ENCODE measurements at places on chromosomes 7 and 10.

DNA sequence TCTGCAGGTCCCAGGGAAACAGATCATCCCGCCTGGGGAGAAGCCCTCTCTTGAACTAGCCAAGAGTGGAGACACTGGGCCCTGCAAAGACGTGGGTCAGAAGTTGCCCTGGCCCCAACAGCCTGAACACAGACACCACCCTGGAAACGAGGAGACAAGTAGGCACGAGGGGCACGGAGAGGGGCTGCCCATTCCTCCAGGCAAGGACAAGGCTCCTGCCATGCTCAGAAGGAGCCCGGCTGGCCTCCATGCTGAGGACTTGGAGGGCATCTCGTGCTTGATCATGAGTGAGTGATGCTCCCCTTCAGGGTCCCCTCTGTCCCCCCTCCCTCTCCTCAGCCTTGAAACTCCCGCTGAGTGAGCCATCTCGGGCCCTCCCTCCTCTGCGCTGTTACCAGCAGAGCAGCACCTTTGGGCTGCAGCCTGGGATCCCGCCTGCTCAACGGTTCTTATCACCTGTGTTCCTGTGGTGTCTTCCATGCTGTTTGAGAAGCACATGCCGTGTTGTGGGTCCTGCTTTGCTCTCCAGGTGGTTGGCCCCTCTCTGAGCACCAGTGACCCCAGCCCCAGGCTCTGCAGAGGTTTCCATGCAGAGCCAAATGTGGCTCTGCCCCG lies 544.3 kb downstream of the TCERG1L start:
- DNase-seq: no peak

- no peak for DNase-seq
Measured at GRCh38 chr7:130936202-130936931, 202.4 kb upstream of the KLF14 start.

- DNase-seq: no peak
Measured at GRCh38 chr10:102549549-102549948, 45.8 kb downstream of the SUFU start.

DNA sequence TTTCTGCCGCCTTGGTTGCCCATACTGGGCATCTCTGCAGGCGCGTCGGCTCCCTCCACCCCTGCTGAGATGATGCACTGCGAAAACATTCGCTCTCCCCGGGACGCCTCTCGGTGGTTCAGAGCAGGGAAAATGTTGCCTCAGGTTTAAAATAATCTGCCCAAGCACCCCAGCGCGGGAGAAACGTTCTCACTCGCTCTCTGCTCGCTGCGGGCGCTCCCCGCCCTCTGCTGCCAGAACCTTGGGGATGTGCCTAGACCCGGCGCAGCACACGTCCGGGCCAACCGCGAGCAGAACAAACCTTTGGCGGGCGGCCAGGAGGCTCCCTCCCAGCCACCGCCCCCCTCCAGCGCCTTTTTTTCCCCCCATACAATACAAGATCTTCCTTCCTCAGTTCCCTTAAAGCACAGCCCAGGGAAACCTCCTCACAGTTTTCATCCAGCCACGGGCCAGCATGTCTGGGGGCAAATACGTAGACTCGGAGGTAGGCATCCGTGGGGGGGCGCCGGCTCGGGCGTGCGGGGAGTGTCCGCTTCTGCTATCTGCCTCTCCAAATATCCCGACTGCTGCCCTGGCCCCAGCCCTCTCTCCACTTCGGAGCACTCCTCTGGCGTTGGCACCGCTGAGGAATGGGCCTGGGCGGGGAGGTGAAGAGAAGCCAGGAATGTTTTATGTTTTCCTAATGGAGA lies at the start of gene CAV1:
CAV1 (plus strand) TSS at position 428 of the 689 bp plus-strand sequence; CDS start at position 455, 27 bp downstream.
- peak; percentile 27 for DNase-seq

DNA sequence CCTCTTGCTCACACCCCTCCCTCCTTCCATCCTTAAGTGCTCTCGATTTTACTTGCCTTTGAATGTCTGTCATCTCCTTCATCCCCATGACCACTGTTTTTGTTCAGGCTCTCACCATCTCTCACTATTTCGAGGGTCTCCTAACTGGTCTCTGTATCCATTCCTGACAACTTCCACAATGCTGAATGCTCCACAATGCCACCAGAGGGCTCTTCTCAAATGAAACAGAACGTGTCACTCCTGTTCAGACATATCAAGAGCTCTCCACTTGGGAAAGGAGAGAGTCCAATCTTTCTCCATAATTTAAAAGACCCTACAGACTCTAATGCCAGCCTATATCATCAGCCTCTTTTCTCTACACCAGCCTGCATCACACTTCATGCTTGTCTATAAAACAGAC lies 9.0 kb upstream of the SLC13A1 start:
- no peak for DNase-seq

GRCh38 chr10:49550563-49550962 lies 11.6 kb upstream of the ERCC6 start:
- DNase-seq: no peak

GRCh38 chr7:73526896-73527821 lies 5.1 kb upstream of the BAZ1B start:
- DNase-seq: no peak

- peak; percentile 1 for DNase-seq
Measured at GRCh38 chr10:18140149-18140956, at the start of gene CACNB2. TSS of gene CACNB2 (plus strand) at chr10:18140424.

GRCh38 chr10:79176052-79176501 lies 107.3 kb downstream of the ZMIZ1 start:
- no peak for DNase-seq

- no peak for DNase-seq
Measured at GRCh38 chr7:12623885-12624498, 53.5 kb downstream of the SCIN start.

GRCh38 chr10:81026591-81026990 lies 488.9 kb downstream of the SH2D4B start:
- DNase-seq: no peak

DNA sequence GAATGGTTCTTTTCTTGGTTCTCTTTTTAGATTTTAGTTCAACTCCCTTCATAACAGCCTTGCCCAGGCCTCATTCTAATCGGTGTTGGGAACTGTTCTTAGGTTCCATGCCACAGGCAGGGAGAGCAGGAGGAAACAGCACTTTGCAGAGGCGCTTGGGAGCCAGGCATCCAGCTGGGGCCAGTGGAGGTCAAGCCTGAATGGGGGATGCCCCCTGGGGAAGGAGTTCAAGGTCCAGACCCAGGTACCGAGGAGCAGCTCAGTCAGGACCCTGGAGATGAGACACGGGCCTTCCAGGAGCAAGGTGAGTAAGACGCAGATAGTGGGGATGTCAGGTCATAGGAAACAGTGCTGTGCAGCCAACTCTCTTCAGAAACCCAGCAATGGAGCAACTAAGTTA lies 4.5 kb downstream of the ZSCAN25 start:
- DNase-seq: no peak

GRCh38 chr7:150657526-150657925 lies 25.3 kb upstream of the GIMAP6 start:
- no peak for DNase-seq

DNA sequence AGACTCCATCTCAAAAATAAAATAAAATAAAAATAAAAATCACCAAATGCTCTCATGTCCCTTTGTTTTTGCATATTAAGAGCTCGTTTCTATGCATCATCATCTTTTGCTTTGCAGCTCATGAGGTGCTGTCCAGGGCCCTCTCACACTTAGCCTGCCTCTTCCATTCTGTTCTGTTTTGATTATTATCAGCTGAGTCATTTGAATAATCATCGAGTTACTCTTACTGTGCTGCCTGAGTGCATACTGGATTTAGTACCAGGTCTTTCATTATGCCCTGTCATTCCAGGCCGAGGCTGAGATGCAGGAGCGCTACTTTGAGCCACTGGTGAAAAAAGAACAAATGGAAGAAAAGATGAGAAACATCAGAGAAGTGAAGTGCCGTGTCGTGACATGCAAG lies 33.0 kb downstream of the UCMA start:
- no peak for DNase-seq

DNA sequence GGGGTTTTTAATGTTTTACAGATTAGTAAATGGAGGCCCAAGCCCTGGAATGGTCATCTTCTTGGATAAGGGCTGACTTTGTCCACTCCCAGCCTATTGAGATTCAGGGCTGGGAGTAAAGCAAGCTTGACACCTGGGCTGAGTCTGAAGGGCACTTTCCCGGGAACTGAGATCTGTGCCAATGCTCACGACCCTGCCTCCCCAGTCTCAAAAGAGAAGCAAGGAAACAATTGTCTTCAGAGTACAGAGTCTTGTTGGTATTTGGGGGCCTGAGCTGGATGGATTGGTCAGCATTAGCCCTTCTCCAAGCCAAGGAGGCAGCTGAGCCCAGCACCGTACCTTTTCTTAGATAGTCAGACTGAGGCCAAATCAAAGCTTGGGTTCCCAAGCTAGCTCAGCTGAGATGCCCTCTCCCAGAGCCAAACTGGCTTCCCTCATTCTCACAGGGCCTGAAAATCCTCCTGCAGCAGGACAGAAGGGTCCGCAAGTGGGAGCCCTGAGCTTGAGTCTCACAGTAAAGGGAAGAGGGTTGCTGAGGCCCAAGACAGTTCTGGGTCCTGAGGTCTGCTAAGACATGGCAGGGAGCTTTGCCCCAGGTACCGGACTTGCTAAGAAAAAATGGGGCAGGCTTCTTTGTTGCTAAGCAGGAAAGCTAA lies 3.7 kb downstream of the DDIT4 start:
- DNase-seq: no peak

DNA sequence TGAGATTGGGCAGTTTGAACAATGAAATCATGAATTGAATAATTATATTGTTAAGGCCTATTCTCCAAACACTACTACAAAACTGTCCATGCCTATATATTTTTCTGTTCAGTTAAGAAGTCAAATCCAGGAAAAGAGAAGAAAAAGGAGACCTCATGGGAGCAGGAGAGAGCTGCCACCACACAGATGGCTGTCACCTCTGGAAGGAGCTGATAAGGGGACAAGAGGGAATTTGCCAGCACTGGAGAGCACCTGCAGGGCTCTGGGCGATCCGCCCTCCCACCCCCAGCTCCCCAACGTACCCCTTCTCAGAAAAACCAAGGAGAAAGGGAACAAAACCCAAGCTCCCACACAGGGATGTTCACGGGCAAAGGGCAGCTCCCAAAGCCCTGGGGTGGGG lies 227.8 kb downstream of the TNS3 start:
- no peak for DNase-seq

DNA sequence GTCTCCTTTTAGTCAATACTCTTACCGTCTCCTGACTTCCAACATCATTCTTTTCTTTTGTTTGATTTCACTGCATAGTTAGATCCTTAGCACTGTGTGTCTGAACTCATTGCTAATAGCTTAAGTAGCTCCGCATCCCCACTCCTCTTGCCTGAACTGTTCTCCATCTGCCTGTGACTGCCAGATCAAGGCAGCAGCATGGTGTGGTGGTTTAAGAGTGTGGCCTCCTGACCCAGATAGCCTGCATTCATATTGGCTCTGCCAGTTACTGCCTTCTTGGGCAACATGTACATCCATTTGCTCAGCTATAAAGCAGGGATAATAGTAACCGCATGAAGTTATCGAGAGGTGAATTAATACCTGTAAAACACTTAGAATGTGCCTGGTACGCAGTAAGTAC lies 50.8 kb downstream of the SUFU start:
- DNase-seq: no peak

DNA sequence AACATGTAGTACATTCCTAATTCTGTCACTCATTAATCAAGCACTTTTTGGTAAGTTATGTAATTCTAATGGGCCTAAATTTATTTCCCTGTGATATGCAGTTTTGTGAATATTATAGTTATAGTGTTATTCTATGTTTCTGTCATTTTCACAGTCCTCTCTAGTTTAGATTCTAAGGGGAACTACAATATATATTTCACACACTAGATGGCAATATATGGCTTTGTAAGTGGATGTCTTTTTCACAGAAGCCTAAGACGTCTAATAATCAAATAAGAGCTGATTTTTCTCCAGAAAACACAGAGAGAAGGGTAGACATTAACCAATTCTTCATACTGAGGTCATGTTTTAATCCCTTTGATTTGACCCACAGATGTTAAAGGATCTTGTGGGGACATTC lies 18.0 kb downstream of the RNLS start:
- DNase-seq: no peak

GRCh38 chr7:113175525-113176104 lies 57.3 kb upstream of the SMIM30 start:
- no peak for DNase-seq

- DNase-seq: no peak
Measured at GRCh38 chr10:57222603-57223002, 861.5 kb upstream of the ZWINT start.

- no peak for DNase-seq
Measured at GRCh38 chr7:158550394-158550700, 37.3 kb downstream of the PTPRN2 start.

- no peak for DNase-seq
Measured at GRCh38 chr10:11909618-11910017, 86.5 kb downstream of the PROSER2 start.

- DNase-seq: no peak
Measured at GRCh38 chr7:42189535-42189934, 47.5 kb downstream of the GLI3 start.

- DNase-seq: no peak
Measured at GRCh38 chr10:103783681-103784080, 71.7 kb downstream of the SH3PXD2A start.

DNA sequence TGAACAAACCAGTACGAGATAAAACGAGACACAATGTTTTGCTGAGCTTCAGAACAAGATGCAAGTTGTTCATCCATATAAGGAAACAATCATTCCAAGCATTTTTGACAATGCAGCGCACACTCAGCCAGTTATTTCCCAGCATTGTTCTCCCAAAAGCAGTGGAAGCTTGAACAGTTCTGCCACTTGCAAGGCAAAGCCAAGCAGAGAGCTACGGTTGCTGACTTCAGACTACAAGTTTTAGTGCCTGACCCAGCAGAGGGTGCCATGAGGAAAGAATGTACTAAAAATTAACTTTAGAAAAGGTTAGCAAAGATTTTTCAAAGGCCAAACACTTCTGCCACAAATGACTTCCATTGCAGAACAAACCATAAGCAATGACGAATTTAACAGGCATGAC lies 152.5 kb downstream of the SLC25A13 start:
- no peak for DNase-seq

- DNase-seq: no peak
Measured at GRCh38 chr10:123570898-123571515, 95.1 kb upstream of the GPR26 start.

DNA sequence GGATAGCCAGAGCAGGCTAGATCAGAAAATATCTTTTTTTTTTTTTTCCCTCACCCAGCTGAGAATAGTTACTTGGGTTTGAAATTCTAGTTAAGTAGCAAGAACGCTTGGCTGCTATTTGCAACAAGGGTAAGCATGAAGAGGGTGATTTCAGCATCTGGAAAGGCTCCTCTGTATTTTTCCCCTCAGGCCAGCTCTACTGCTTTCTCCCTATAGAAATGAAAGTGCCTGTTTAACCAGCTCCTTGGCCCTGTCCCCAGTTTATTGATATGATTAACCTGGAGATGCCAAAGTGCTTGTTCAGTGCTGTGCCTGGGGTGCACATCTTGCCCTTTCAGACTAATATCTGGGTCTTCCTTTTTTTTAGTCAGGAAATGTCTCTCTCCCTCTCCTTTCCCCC lies 37.1 kb downstream of the AP3M1 start:
- no peak for DNase-seq

- peak; percentile 51 for DNase-seq
Measured at GRCh38 chr7:136114966-136115762, 138.0 kb upstream of the MTPN start.

DNA sequence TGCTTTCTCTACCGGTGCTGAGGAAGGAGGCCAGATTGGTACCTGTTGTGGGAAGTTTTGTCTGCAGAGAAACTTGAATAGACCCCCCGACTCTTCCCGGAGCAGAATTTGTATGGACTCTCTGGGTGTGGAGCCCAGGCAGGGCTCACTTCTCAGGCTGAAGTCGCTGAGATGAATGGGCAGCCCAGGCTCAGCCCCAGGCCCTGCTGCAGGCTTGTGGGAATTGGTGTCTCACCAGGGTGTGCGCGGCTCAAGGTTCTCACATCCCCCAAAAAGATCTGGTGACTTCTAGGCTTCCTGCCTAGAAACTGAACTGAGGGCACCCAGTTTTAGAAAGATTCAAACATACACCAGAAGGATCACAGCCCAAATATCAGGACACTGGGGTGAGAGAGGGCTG lies 103.5 kb downstream of the NEURL1 start:
- no peak for DNase-seq

All from stimulated activated CD4-positive, alpha-beta T cell treated with anti-CD3 and anti-CD28 coated beads, Interleukin-4, amount 100 ng/mL, for 48 hours (primary cell).